Activated CD4-positive, alpha-beta T cell treated with anti-CD3 and anti-CD28 coated beads for 48 hours (primary cell): ENCODE measurements at places on chromosomes 7 and 10.

DNA sequence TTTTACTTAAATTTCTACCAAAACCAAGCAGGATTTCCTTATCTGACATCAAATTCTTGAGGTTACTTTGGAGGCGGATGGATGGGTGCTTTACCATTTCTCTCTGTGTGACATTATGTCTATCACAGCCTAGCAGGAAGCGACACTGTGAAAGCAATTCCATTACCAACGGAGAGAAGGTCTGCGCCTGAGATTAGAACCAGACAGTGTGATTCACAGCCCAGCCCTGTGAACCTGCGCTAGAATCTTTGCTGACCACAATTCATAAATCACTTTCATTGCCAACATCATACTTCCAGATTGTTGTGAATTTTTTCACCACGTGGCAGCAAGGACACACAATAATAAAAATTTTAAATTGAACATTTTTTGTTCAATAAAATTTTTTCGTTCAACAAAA, 126.5 kb downstream of the CUBN start:
- peak; percentile 73 for DNase-seq

GRCh38 chr7:27122077-27122910, 8.3 kb downstream of the HOXA4 start:
- DNase-seq: no peak

- peak; percentile 69 for DNase-seq
These were observed 82.3 kb upstream of the GPR26 start for GRCh38 chr10:123583639-123584418.

- DNase-seq: no peak
These were observed 76.4 kb upstream of the PTER start for GRCh38 chr10:16360425-16360824.

DNA sequence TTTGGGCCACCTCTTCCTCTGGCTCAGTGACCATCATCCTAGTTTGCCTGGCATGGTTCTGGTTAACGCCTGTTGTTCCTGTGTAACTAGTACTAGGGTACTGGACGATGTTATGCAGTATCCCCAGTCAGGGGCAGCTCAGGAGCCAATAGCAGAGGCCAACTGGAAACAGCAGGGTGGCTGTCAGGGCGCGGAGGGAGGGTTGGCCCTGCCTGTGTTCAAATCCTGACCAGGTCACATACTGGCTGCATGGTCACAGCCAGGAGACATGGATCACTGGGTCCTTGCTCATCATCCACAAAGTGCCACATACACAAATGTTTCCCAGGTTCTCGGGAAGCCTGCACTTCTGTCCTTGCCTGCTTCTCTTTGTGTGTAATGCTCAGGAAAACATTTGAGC, 12.3 kb upstream of the RBP3 start:
- no peak for DNase-seq

GRCh38 chr10:129927351-129928120, 36.5 kb downstream of the EBF3 start:
- no peak for DNase-seq

GRCh38 chr10:78716043-78716660, 352.6 kb upstream of the ZMIZ1 start:
- DNase-seq: no peak

GRCh38 chr7:96055717-96056116, 266.2 kb downstream of the SLC25A13 start:
- no peak for DNase-seq

GRCh38 chr7:100486753-100487446, 3.2 kb downstream of the NYAP1 start:
- no peak for DNase-seq

- no peak for DNase-seq
These were observed 56.9 kb downstream of the MYL10 start for GRCh38 chr7:101572156-101572555.

DNA sequence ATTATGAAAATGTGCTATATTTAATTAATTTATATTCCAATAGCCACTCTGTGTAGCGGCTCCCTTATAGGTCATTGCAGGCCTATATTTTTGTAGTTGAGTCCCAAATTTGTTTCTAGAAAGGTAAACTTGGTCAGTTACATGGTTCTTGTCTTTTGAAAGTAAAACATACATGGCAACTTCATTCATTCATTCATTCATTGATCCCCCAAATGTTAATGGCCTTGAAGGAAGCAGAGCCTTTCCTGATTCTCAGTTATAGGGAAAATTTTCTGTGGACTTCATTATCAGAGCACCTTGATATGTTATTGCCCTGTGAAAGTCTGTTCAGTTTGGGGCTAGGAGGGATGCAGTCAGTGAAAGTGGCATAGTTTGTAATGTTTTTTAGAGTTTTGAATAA, 2.9 kb downstream of the BLVRA start:
- DNase-seq: no peak

- DNase-seq: no peak
These were observed 26.9 kb downstream of the CCDC3 start for GRCh38 chr10:12974491-12975199.

GRCh38 chr10:71036297-71036966, 148.1 kb upstream of the PCBD1 start:
- DNase-seq: no peak

DNA sequence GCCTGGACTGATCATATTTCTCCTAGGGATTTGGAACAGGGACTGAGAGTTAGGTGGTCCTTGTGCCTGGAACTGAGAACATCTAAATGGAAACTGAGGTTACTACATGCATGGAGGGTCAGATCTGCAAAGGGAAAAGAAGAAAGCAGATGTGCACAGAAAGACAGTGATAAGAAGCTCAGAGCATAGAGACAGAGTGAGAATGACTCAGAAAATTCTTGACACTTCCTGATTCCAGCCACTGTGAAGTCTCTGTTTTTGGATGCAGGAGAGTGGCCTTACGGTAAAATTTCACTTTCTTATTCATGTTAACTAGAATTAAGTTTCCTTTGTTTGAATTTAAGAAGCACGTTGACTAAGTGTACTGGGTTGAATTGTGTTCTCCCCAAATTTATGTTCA, 241.7 kb downstream of the TMEM26 start:
- no peak for DNase-seq

DNA sequence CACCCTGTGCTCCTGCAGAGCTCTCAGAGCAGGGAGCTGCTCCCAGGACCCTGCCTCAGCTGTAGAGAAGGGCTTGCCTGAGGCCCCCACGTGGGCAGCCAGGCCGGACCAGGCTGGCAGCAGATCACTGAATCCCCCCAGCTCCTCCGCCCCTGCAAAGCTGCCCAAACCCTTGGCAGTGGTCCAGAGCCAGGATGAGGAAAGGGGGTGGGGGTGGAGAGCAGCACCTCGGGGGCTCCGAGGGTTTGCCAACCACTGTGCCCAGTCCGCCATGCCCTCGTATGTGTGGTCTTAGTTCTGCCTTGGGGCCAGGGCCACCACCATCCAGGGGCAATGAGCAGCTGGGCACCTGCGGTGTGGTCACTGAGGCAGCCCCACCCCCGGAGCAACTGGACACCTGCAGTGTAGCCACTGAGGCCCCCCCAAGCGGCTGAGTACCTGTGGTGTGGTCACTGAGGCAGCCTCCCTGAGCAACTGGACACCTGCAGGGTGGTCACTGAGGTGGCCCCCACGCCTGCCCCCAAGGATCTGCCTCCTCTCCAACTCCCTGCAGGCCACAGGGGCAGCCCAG, 90.8 kb downstream of the TCERG1L start:
- no peak for DNase-seq

DNA sequence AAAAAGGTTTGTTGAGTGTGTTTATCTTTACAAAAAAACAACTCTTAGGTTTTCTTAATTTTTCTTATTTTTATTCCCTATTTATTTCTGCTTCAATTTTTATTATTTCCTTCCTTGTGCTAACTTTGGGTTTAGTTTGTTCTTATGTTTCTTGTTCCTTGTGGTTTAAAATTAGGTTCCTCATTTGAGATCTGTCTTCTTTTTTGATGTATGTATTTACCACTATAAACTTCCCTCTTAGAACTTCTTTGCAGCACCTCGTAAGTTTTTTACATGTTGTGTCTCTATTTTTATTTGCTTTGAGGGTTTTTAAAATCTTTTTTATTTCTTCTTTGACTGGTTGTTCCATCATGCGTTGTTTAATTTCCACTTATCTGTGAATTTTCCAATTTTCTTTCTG, 1217.1 kb upstream of the CELF2 start:
- DNase-seq: no peak

- no peak for DNase-seq
These were observed 52.6 kb downstream of the JAKMIP3 start for GRCh38 chr10:132118366-132118765.

DNA sequence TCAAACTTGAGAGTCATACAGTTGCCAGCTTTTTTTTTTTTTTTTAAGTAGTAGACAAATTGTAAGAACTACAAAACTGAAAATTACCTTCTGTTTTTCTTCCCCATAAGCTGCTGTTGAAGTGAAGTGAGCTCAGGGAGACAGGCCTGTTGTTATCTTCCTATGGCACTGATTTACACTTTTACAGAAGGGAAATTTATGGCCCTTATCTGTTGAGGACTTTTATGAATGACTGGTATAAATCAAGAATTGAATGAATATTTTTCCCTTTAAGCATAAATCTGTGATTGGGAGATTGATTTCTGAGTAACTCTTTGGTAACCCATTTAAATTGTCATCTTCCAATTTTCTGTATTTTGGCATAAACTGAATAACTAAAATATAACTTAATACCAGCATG, 124.0 kb downstream of the SDK1 start:
- no peak for DNase-seq

- no peak for DNase-seq
These were observed 28.3 kb upstream of the FOXK1 start for GRCh38 chr7:4653771-4654170.

DNA sequence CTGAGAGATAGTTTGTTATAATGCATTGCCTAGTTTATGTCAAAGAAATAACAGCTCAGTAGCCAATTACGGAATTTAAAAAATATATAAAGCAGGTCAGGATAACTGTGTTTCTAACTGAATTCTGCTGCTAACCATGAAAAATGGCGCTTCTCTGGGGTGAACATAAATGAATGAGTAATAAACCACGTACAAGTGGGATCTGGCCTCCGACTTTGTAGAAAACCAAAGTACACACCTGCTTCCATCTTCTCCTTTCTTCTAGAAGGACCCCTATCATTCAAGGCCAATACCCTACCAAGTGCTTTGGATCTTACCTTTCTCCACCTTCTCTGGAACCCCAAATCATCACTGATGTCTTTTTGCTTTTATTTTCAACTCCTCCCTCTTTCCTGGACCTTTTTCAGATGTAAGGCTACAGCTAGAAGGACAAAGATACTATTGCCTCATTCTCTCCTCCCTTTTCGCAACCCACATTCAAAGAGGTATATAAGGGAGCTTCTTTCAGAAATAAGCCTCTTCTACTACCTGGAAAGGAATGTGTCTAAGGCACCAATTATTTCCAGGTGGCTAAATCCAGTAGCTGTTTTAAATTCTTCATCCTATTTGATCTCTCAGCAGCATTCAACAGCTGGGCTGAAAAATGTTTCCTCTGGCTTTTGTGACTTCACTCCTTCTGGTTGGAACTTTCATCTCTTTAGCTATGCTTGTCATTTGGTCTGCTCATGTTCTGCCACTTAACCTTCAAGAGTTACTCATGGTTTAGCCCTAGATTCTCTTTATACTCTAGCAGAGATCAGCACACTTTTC, 37.7 kb downstream of the NAMPT start:
- no peak for DNase-seq

DNA sequence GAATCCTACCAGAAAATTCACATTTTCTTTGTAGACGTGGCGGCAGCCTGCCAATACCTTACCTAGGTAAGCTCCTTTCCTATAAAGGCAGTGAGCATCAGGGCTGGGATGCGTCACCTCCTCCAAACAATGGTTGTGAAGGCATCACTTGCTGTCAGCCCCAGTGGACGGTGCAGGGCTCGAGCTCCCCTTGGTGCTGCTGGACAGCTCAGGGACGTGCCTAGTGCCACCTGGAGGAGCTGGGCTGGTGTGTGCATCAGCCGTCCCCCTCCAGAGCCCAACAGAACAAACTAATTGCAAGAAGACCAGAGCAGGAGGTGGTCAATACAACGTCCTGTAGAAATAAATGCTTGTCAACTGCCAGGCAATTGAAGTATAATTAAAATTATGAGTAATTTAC, 517.5 kb upstream of the FOXK1 start:
- no peak for DNase-seq

GRCh38 chr10:43931308-43931930, 282.7 kb upstream of the ZNF32 start:
- DNase-seq: no peak

GRCh38 chr7:17661982-17662585, 278.2 kb downstream of the SNX13 start:
- DNase-seq: no peak

GRCh38 chr10:77890097-77890496, 36.5 kb downstream of the DLG5 start:
- DNase-seq: no peak

DNA sequence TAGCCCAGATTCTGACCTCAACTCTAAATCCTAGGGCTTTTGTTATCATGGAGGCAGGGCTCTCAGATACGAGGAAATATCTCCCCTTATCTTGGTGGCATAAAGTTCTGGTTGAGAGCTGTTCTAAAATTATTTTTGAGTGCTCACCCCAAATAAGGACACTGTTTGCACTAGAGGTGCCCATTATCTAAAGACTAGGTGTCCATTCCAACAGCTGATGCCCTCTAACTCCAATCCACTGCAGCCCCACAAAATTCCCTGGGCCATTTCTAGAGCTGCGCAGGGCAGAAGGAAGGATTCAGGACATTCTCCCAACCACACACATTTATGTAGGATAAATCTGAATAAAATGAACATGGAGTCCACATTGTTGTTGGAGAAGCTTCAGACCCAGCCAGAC, 301.9 kb downstream of the FGFR2 start:
- DNase-seq: no peak

- DNase-seq: no peak
These were observed 189.6 kb upstream of the NRP1 start for GRCh38 chr10:33524041-33524440.

GRCh38 chr7:359766-360361, 69.9 kb downstream of the FOXL3 start:
- DNase-seq: peak; percentile 34

GRCh38 chr10:121519901-121520493, 78.2 kb downstream of the FGFR2 start:
- no peak for DNase-seq

- no peak for DNase-seq
These were observed 236.4 kb upstream of the GPR26 start for GRCh38 chr10:123429706-123430221.

DNA sequence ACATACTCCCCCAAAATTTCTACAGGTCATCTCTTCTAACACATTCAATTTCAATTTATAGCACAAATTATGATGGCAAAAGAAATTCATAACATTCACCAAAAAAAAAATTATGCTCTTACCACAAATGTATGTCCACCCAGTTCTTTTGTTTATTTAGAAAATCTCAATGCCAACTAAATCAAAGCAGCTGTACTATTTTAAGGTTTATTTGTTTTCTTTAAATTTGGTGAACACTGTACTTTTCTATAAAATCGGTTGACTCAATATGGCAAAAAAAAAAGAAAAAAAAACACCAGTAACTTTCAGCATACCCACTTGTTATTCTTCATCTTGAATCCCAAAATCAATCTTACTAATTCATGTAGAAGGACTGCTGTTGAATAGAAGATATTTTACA, 225.7 kb downstream of the AGMO start:
- DNase-seq: no peak

GRCh38 chr7:27143023-27143949, at the start of gene HOXA5:
Gene HOXA5 (minus strand): TSS chr7:27143681. CDS start chr7:27143607, 74 bp downstream.
- no peak for DNase-seq

- no peak for DNase-seq
These were observed 1.3 kb downstream of the REPIN1 start for GRCh38 chr7:150369748-150370501.

GRCh38 chr10:103069453-103070331, 123.4 kb downstream of the NT5C2 start:
- DNase-seq: peak; percentile 82

GRCh38 chr7:154646126-154647013, 356.6 kb downstream of the PAXIP1 start:
- no peak for DNase-seq
